Stimulated activated CD4-positive, alpha-beta T cell treated with anti-CD3 and anti-CD28 coated beads, Interleukin-15, amount 100 ng/mL, for 48 hours (primary cell): ENCODE measurements at places on chromosomes 12 and 14.

DNA sequence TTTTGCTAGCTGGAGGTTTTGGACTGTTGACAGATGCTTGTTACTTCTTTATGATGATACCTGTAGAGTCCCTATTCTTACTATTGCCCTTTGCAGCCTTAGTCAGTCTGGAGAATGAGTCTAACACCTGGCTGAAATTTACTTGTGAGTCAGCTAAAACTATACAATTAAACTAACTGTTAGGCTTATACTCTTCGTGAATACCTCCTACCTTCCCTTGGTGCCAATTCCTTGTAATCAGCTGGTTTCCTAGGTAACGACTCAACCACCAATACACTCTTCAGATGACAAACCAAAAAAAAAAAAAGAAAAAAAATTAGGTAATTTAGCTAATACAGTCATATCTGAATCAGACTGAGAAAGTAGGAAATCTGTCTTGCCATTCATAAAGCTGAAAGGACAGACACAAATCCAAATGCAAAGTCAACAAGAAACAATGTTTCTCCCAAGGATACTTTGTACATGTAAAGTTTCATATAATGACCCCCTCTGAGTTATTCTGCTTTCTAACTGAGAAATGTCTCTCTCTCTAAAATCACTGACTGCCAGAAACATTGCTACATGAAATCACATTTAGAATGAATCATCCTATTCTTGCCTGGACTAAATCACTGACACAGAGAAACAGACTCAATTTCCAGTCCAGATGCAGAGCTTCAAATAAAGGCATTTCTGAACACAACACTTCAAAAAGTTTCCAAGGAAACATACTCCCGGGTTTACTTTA lies 56.5 kb upstream of the CDKL1 start:
- no peak for DNase-seq

GRCh38 chr14:100861188-100861936 lies 35.4 kb downstream of the MEG3 start:
- DNase-seq, result no peak

GRCh38 chr14:69481815-69482568 lies 2.5 kb upstream of the PLEKHD1 start:
- no peak for DNase-seq

DNA sequence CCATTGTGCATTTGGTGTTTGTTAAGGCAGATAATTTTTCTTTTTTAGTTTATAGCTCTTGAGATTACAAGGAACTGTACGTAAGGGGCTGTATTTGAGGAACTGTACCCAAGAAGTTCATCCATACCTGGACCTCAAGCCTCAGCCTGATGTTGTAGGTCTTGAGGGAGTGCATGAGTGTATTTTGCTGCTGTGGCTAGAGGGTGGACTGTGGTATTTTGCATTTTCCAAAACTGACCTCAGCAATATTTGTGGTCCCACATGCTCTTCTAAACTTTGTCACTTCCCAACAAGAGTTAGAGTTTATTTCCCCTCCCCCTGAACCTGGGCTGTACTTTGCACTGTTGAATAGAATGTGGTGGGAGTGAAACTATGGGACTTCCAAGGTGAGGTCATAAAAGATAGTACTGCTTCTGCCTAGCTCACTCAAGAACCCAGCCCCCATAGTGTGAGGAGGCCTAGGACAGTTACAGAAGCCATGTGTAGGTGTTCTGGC lies 42.2 kb upstream of the FBXO33 start:
- DNase-seq, result no peak

GRCh38 chr14:58353516-58354299 lies 42.0 kb upstream of the TOMM20L start:
- DNase-seq, result no peak

- DNase-seq, result peak; percentile 81
Observed at GRCh38 chr14:20305265-20306078, at the start of gene TTC5. TSS of gene TTC5 (minus strand) at chr14:20305951. CDS start at chr14:20305937, 14 bp downstream.

DNA sequence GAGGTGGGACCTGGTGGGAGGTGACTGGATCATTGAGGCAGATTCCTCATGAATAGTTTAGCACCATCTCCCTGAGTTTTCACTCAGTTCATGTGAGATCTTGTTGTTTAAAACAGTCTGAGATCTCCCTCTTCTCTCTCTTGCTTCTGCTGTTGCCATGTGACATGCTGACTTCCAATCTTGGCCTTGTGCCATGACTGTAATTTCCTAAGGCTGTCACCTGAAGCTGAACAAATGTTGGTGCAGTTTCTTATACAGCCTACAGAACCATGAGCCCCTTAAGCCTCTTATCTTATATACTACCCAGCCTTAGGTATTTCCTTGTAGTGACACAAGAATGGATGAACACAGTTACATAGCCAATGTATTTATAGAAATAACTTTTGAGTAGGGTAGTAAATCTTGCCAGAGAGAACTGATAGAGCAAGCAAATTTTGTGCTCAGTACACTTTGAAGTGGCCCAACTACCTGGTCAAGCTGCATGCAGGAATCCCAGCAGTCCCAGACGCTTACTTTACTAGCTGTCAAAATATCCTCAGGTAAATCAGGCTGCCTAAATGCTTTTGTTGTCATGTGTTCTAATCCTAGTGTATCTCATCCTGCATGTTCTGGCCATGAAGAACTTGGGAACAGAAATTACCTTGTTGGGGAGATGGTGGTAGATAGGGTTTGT lies 445.6 kb upstream of the MIS18BP1 start:
- DNase-seq, result no peak

- no peak for DNase-seq
Observed at GRCh38 chr12:41277946-41278267, 89.8 kb downstream of the PDZRN4 start.

DNA sequence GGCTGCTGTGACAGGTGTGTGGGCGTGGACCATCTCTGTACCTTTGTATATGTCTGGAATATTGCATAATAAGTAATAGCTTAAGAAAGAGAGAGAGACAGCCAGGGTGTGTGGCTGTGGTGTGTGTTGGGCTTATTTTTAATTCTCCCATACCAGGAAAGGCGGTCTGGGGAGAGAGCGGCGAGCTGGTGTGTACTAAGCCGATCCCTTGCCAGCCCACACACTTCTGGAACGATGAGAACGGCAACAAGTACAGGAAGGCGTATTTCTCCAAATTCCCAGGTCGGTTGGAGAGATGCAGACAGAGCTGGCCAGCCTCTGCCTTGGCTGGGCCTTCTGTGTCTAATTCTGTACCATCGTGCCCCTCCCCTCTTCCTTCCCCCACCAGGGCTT lies 63.9 kb downstream of the AACS start:
- DNase-seq, result no peak

DNA sequence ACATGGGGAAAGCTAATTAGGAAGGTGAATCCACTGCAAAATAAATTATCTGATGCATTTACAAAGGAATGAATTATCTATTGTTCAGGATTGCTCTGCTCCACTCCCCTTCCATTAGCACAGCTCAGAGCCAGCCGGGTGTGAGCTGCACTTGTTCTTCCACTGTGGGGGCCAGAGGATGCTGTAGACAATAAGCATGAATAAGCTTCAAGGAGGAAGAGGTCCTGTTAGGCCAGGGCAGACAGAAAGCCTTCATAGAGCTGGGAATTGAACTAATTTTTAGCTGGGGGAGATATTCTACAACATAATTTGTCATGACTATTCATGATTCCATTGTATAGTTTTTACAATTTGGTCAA lies 137.6 kb upstream of the MAX start:
- DNase-seq, result no peak

- DNase-seq, result no peak
Observed at GRCh38 chr12:86660488-86661147, 404.4 kb upstream of the MGAT4C start.

DNA sequence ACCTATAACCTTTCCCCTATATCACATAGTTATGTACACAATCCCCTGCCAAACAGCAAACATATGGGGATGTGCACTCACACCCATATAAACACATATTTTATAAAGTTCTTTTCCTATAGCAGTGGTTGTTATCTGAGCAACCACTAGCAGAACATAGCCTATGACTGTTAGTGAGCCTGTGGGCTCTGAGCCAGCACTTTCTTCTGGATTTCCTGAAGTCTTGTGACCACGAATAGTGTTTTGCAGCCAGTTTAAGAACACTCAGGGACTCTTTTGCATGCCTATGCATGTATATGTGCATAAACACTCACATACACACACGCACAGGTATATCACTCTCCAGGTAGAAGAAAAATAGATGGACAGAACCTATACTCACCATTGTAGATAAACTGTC lies 17.1 kb downstream of the TESPA1 start:
- no peak for DNase-seq
